GM23248 (cell line): ENCODE measurements at places on chromosomes 12 and 14.

GRCh38 chr12:127810041-127810440 lies 456.9 kb upstream of the TMEM132C start:
- peak; percentile 97 for DNase-seq

DNA sequence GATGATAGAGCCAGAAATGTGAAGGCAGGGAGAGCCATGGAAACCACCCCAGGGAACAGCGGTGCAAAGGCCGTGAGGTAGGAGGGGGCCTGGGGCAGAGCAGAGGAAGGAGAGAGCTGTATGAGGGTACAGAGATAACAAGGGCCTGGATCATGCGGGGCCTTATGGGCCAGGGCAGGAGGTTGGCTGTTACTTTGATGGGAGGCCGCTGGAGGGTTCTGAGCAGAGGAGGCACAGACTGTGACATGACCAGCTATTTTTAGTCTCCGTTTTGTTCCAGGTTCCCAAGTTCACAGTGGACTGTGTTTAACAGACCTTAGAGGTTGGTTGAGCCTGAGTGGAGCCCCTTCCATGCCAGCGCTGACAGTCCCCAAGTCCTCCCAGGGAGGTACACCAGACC lies 118.6 kb downstream of the GCH1 start:
- DNase-seq = no peak

GRCh38 chr12:49335955-49336644 lies 888 bp downstream of the C1QL4 start:
- no peak for DNase-seq

DNA sequence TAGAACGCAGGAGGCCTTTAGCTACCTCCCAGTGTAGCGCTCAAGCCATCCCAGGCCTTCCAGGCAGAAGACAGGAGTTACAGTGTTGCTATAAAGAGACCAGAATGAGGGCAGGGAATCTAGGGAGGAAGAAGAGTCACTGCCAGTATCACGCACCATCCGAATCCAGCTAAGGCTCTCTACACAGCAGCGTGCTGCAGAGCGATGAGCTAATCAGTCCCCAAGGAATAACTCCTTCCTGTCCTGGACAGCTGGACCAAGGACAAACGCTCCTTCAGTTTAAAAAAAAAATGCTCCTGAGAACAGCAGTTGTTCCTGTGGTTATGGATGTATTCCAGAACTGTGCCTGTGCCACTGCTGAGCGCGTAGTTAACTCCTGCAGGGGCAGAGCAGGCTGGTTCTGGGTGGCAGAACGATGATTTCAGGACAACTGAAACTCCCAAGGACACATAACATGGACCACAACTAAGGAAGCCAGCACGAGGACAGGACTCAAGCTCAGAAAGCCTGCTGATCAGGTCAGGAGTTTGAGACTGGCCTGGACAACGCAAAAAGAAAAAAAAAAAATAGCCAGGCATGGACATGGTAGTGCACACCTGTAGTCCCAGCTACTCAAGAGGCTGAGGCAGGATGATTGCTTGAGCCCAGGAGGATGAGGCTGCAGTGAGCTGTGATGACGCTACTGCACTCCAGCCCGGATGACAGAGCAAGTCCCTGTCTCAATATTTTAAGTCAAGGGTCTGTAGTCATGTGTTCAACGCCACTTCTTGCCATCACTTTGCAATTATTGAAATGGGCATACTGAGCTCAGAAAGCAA lies 2.6 kb downstream of the IFFO1 start:
- DNase-seq = peak; percentile 97

GRCh38 chr12:14148489-14149270 lies 167.3 kb upstream of the GRIN2B start:
- DNase-seq = no peak

- DNase-seq = no peak
These were observed 103.0 kb upstream of the SFSWAP start for GRCh38 chr12:131607658-131608447.
